GM12891 (cell line): ENCODE measurements at places on chromosomes 1 and 21.

DNA sequence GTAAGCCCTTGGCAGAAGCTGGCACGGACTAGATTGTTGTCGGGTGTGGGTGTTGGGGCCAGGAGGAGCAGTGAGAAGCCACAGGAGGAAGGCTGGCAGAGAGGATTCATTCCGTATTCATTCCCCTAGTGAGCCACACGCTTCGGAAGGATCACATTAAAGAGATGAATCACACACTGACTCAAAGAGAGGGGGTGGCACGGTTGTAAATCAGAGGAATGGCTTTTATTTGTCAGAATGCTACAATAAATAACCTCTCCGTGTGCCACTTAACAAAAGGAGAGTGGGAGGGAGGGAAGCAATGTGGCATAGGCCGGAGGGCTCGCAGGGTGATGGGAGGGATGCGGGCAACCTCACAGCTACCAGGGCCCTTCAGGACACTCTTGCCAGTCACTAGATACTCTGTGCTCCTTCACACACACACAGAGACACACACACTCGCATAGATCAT, 135.5 kb downstream of the HIVEP3 start:
- no peak for DNase-seq

GRCh38 chr1:65207317-65207716, 59.3 kb downstream of the AK4 start:
- DNase-seq, result no peak

GRCh38 chr1:228022571-228023293, 15.9 kb downstream of the WNT3A start:
- no peak for DNase-seq

GRCh38 chr1:17027403-17027802, 15.7 kb upstream of the ATP13A2 start:
- no peak for DNase-seq

GRCh38 chr21:14451546-14451945, 68.6 kb upstream of the HSPA13 start:
- DNase-seq, result no peak

DNA sequence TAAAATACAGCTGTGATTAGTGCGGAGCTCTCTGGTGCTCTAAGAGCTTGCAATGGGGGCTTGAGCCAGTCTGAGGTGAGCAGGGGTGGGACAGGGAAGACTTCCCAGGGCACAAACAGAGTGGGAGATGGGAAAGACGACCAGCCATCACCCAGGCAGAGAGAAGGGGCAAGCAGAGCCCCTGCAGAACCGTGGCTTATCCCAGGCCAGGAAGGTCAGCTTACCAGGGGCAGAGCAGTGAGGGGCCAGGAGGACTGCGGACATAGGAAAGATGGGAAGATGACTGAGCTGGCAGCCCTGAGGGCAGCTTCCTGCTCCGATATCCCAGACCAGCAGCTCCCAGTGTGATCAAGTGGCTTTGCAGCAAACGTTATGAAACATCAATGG, 55.4 kb upstream of the IFFO2 start:
- no peak for DNase-seq

- DNase-seq, result no peak
These were observed 5.8 kb downstream of the RGS1 start for GRCh38 chr1:192581131-192581927.

GRCh38 chr1:84165601-84166000, 21.5 kb downstream of the PRKACB start:
- DNase-seq, result no peak

GRCh38 chr1:224623743-224624333, 7.7 kb downstream of the CNIH3 start:
- DNase-seq, result peak; percentile 41

DNA sequence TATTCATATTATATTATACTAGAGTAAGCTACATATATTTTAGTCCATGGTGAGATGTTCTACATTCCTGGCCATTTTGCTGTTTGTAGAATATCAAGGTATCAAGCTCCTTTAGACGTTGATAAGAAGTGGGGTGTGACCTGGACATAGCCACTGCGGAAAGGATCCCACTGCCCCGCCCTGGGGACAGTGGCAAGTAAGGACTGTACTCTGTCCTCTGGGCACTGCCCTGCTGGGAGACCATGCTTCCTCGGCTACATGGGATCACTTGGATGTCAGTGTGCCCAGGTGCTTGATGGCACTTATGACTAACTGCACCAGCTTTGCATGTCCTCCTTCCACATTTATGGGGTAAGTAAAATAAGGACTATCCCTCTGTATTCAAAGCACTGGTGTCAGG, 46.3 kb upstream of the NTPCR start:
- DNase-seq, result no peak

DNA sequence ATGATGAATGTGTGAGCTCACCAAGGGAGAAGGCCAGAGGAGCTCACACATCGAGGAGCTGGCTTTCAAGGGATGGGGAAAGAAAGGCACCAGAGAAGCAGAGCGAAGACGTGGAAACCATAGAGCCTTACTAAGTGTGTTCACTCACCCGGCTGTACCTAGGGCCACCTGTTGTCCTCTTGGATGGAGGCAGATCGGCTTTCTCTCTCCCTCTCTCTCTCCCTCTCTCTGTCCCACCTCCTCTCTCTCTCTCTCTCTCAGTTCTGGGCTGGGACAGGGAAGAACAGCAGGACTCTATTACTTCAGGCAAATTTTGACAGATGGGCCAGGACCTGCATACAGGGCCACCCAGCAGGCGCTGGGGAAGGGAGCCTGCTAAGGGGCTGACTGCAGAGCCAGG, 64.8 kb downstream of the HIVEP3 start:
- no peak for DNase-seq

DNA sequence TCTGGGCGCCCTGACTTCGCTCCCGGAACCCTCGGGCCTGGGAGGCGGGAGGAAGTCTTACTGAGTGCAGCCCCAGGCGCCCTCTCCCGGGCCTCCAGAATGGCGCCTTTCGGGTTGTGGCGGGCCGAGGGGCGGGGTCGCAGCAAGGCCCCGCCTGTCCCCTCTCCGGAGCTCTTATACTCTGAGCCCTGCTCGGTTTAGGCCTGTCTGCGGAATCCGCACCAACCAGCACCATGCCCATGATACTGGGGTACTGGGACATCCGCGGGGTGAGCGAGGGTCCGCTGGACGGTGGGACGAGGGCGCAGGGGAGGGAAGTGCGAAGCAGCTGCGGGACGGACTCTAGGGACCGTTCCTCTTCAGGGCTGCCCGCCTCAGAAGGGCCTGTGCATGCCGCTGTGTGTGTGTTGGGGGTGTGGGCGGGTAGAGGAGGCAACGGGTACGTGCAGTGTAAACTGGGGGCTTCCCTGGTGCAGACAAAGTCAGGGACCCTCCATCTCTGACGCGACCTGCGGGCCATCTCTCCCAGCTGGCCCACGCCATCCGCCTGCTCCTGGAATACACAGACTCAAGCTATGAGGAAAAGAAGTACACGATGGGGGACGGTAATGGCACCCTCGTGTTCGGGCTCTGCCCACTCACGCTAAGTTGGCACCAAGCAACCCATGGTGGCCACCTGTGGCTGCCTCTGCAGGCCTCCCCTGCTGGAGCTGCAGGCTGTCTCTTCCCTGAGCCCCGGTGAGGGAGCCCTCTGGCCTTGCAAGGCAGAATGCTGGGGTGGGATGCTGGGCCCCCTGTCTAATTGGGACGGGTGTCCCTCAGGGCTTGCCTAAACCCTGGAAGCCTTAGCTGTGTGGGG, at the start of gene GSTM1:
GSTM1 (plus strand) TSS at position 177 of the 859 bp plus-strand sequence; CDS start at position 234, 57 bp downstream.
- DNase-seq, result no peak

DNA sequence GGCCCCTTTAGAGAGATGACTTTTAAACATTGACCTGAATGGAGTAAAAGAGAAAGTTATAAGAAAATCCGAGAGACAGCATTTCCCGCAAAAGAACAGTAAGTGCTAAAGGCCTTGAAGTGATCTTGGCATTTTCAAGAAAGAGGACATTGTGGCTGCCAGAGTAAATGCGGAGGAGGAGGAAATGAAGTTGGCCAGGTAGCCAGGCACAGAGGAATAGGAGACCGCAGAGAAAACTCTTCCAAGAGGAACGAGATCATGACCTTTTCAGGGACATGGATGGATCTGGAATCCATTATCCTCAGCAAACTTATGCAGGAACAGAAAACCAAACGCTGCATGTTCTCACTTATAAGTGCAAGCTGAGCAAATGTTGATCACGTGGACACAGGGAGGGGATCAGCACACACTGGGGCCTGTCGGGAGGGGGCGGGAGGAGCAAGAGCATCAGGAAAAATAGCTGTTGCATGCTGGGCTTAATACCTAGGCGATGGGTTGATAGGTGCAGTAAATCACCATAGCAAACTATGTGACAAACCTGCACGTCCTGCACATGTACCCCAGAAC, 49.7 kb downstream of the EEIG2 start:
- DNase-seq, result no peak

DNA sequence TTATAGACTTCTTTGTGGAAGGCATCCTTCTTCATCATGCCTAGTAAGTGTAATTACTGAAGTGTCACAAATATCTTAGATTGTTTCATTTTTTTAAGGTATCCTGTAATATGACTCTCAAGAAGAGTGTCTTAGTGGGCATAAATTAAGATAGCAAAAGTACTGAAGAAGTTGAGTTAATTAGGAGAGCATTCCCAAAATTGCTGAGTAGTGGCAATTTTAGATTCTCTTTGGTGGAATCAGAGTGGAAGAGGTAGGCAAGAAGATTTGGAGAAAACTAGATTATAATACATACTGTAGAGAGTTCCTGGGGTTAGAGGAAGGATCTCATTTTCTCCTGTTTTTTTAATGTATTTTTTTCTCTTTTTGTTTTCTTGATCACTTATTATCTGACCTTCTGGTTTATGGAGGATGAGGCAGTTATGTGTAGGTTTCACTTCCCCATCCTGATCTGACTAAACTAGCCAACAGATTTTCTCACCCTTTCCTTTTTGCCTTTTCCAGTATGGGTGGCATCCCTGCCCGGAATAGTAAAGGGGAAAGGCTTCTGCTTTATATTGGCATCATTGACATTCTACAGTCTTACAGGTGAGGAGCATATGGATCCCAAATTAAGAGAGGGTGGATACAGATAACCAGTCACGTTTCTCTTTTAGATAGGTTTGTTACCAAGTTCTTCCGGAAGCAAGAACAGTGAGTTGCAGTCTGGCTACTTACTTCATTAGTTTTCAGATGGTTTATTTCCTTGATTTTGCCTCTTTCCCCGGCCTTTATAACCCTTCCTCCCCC, 16.7 kb upstream of the PSMD4 start:
- peak; percentile 28 for DNase-seq

GRCh38 chr1:5423109-5423508, 569.1 kb downstream of the NPHP4 start:
- no peak for DNase-seq

DNA sequence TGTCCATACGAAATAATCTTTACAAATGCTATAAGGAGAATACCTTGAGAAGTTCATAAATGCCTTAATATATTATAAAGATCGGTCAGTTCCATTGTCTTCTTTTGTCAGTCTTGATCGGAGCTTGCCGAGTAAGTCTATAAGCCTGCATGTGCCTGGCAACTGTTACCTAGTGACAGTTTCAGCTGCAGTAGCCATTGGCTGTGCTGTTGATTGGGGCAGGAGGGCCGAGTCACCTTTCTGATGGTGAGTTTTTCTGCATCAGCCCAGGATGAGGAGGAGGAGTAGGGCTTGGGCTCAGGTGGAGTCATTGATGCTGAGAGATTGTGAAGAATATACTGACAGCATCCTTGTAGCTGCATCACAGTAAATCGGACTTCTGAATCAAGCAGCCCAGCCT, 1.9 kb upstream of the GPR52 start:
- DNase-seq, result no peak

- no peak for DNase-seq
These were observed 30.0 kb downstream of the DNASE2B start for GRCh38 chr1:84428235-84428634.

GRCh38 chr21:36021251-36021837, 39.0 kb downstream of the SETD4 start:
- DNase-seq, result peak; percentile 39

- DNase-seq, result no peak
These were observed 23.5 kb downstream of the ANGPTL1 start for GRCh38 chr1:178847396-178847849.

DNA sequence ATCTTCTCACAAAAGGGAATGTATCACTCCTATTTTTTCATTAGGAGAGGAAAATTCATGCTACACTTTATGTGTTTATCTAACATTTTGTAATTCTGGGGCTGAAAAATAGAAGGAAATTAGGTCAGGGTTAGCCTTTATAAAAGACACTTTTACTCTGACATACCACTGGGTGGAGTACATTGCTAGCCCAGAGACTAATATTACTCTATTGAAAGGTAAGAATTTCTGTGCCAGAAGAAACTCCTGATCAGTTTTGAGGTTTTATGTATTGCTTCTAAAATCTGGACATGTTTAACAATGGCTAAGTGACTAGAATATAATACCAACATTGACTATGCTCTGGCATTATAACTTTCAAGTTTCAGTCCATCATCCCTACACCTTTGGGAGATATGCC, 724.6 kb downstream of the USP25 start:
- DNase-seq, result no peak

- no peak for DNase-seq
These were observed 18.9 kb upstream of the ZC3H12A start for GRCh38 chr1:37455516-37455915.

DNA sequence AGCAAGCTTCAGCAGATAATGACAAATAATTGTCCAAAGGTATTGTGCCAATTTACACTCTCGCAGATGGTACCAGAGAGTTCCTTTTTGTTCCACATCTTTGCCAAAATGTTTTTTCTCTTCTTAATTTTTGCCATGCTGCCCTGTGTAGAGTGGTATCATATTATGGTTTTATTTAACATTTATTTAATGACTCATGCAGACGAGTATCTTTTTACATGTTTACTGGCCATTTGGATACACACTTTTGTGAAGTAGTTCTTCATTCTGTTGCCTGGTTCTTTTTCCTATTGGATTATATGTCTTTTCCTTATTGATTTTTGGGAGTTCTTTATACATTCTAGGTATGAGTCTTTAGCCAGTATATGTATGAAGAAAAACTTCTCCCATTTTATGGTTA, 151.1 kb downstream of the PCNX2 start:
- DNase-seq, result no peak

DNA sequence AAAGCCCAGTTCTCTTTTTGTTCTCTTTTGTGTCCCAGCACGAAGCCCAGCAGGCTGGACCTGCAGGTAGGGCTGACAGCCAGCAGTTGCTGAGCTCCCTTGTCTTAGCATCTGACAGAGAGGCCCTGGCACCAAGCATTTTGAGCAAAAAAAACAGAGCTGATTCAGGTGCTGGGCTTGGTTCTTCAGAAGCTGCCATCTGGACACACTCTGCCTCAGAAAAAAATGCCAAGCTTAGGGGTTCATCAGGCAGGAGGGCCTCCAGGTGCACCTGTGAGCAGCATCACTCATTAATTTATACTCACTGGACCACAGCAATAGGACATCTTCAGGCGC, 167.1 kb upstream of the PLD5 start:
- DNase-seq, result no peak

- DNase-seq, result no peak
These were observed 987 bp downstream of the DYNLT4 start for GRCh38 chr1:44806025-44806703.

DNA sequence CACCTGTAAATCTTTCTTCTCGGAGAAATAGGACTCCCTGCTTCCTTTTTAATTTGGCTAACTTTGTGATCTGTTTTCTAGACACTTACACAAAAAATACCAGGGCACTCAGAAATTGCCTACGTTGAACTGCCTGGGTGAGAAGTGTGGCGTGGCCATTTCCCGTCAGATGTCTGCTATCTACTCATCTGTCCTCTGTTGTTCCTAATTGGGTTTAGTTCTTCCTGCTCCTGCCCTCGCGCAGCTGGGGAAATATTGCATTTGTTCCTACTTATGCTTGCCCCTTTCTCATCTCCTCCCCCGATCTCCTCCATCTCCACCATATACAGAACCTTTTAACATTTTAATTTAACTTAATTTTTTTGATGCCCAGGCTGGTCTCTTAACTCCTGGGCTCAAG, 55.1 kb downstream of the CD58 start:
- DNase-seq, result no peak
